ENCODE measurements at places on chromosomes 4 and X.

DNA sequence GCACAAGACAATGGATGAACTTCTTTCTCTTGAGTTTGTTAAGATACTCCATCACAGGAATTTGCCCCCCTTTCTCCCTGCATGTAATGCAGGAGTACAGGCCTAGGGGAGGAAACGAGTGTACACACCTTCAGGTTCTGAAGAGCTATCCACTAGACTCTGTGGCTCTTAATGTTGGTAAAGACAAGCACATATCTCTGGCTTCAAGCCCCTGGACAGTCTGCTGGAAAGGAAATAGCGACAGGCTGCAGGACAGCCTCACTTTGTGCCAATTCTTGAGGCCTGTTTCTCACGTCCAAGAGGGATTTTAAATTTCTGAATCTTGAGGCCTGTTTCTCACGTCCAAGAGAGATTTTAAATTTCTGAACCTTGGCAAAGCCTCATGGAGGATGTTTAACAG lies 87.1 kb downstream of the RLIM start:
- no peak for DNase-seq

GRCh38 chr4:132313852-132314251 lies 835.2 kb upstream of the PCDH10 start:
- DNase-seq: no peak

- DNase-seq: no peak
Measured at GRCh38 chrX:34884817-34885216, 57.8 kb upstream of the FAM47B start.

GRCh38 chrX:153864101-153864500 lies 21.9 kb downstream of the L1CAM start:
- no peak for DNase-seq

DNA sequence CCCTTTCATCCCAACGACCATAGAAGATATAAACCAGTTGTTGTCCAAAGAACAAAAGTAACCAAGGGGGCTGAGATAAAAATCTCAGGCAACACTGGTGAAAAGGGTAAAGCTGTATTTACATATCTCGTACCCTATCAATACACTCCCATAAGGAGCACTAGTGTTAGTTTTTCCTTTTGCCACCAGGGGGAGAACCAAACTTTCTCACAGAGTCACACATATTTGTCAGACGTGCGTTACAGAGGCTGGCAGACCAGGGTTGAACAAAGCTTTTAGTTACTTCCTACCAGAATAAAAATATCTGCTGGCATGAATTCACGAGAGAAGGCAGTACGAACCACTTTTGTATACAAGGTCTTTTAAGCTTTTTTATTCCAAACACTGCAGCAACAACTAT lies 88.3 kb downstream of the AMELX start:
- DNase-seq: no peak

GRCh38 chr4:142703694-142704309 lies 142.3 kb downstream of the INPP4B start:
- peak; percentile 21 for DNase-seq

- DNase-seq: no peak
Measured at GRCh38 chr4:124396333-124396732, 316.2 kb downstream of the ANKRD50 start.

- DNase-seq: no peak
Measured at GRCh38 chrX:41145920-41146608, 60.8 kb downstream of the USP9X start.

- no peak for DNase-seq
Measured at GRCh38 chr4:22988526-22988925, 295.8 kb downstream of the GBA3 start.
